ENCODE measurements at places on chromosomes 4 and X. TPM values are rescaled to one million over a fixed set of nuclear protein-coding genes. Genes with fewer than 3 reads are reported as not detected.

DNA sequence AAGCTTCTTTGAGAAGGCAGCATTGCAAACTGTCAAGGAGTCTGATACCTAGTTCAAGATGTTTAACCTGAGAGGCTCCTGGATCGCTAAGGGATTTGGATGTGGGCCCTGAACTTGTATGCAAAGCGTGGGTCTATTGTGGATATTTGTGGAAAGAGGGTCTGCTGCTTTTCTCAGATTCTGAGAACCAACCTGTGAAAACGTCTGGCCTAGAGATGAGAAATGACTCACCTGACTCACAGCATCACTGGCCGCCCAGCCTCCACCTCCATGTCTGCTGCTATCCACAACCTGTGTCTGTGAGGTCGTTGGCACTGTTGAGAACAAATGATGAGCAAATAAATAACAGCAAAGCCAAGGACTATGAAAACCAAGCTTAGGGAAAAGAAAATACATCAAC is 33.3 kb upstream of the PROM1 start:
- no peak for DNase-seq

GRCh38 chr4:119238068-119238722 is 25.7 kb downstream of the USP53 start:
- DNase-seq: no peak

DNA sequence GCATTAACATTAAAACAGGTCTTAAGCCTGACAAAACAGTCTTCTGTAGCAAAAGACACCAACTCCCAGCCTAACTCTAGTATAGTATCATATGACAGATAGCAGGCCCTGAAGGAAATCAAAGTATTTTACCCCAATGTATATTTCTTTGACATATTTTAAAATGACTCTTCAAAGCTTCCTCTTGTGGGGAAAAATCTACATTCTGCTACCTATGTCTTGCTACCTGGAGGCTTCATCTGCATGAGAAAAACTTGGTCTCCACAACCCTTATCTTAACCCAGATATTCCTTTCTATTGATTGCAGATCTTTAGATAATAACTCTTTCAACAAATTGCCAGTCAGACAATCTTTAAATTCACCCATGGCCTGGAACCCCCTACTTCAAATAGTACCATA is 1620.4 kb downstream of the PCDH7 start:
- no peak for DNase-seq

DNA sequence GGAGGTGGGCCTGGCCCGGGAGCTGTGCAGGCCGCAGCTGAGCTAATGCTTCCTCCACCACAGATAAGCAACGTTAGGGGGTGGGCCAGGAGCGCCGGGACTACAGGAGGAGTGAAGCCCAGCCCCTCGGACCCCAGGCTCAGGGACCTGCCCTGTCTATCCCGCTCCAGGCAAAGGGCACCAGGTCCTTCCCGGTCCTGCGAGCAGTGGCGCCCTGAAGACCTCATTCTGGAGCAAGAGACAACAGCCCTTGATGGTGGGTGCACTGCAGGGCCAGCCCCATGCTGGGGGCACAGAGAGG is 730 bp upstream of the TREX2 start:
- peak; percentile 65 for DNase-seq

GRCh38 chr4:89486042-89486441 is 178.4 kb upstream of the GPRIN3 start:
- no peak for DNase-seq

DNA sequence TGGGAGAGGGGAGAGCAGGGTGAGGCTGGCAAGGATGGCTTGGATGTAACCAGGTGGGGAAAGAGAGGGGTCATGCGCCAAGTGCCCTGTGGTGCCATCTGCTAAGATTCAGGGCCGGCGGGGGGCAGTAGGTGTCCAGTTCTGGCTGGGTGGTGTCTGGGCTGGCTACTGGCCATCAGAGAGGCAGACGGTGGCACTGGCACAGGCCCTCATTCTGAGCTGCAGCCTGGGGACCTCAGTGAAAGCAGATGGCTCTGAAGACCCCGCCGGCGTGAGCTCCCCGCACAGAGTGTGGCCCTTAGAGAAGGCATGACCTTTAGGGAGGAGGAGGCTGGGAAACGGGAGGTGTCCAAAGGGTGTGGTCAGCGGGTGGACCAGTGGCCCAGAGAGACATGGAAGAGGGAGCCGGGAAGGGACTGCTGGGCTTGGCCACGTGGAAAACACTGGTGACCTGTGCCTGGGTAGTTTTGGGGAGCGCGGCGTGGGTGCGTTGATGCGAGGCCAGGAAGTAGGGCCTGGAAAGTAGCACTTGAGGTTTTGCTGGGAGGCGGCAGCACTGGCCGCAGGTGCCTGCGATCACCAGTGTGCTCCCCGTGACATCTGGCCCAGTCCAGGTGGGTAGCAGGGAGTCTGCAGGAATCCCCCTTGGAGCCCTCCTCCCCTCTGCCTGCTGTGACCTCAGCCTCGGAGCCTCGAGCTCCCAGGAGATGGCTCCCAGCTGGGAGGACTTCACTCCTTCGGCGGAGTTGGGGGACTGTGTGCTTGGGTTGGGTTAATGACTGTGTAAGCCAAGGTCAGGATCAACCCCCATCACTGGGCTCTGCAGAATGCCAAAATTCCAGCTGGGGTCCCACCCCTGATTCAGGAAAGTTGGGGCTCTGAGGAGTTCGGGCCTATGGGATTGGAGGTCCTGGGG is 9.3 kb upstream of the SH3TC1 start:
- DNase-seq: no peak

DNA sequence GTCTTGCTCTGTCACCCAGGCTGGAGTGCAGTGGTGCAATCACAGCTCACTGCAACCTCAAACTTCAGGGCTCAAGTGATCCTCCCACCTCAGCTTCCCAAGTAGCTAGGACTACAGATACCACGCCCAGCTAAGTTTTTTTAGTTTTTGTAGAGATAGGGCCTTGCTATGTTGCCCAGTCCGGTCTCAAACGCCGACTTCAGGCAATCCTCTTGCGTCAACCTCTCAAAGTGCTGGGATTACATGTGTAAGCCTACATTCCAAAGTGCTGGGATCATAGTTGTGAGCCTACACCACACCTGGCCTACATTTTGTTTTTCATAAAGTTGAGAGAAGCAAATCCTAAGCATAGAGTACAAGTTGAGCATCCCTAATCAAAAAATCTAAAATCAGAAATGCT is 42.2 kb downstream of the SMARCA5 start:
- DNase-seq: no peak

DSPP gene
- total RNA-seq: not detected

LRP2BP gene
- 1.8 TPM for total RNA-seq
